ENCODE measurements at places on chromosomes 4 and X. TPM values are rescaled to one million over a fixed set of nuclear protein-coding genes. Genes with fewer than 3 reads are reported as not detected.

DNA sequence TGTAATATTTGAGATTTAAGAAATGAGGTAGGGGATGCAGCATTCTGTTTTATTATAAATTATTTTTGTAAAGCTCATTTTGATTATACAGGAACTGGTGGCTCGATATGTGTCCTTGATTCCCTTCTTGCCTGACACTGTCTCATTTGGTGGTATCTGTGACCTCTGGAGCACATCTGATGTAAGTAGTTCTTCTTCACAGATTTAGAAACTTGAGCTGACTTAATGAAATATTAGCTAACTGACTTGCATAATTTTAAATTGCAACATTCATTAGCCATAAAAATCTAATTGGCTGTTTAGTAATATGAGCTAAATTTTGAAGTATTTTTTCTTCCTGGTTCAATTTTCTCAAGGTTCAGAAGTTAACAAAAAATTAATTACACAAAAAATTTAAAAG is 69.1 kb downstream of the FBXL5 start:
- H3K4me3 ChIP-seq: no peak overlapping the region
- DNase-seq: no peak
- peak overlapping the region; percentile 17 for H3K27ac ChIP-seq
- no peaks in the 10 kb centered on the region for H3K27me3 ChIP-seq

- H3K4me1 ChIP-seq: no peaks in the 10 kb centered on the region
- H3K4me3 ChIP-seq: no peak overlapping the region
- DNase-seq: no peak
- no peak overlapping the region for H3K27ac ChIP-seq
- H3K36me3 ChIP-seq: no peaks in the 10 kb centered on the region
These were observed 102.9 kb downstream of the KCNIP4 start for GRCh38 chr4:21845663-21846062.

DNA sequence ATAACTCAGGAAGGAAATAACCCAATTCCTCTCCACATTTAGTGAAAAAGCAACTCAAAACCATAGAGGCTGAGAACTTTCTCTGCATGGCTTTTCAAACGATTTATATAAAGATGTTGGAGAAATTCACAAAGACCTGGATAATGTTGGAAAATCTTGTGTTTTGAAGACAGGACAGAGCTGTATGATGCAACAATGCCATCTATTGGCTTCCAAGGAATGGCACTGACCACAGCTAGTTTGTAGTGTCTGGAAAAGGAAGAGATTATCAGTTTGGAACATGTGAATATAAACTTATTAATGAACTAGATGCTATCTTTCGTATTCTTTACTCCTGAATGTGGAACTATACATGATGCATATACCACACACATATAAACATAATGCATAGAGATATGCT is 503.6 kb downstream of the IL1RAPL1 start:
- no peaks in the 10 kb centered on the region for H3K4me1 ChIP-seq
- H3K4me3 ChIP-seq: no peak overlapping the region
- no peak for DNase-seq
- H3K27ac ChIP-seq: no peak overlapping the region
- no peaks in the 10 kb centered on the region for H3K36me3 ChIP-seq

GRCh38 chr4:10576236-10576635 is 108.3 kb downstream of the CLNK start:
- H3K4me1 ChIP-seq: peaks cover 7% of the 10 kb centered on the region
- no peaks in the 10 kb centered on the region for H3K27me3 ChIP-seq
- no peak for DNase-seq
- no peaks in the 10 kb centered on the region for H3K36me3 ChIP-seq
- no peak overlapping the region for H3K27ac ChIP-seq
- no peak overlapping the region for H3K4me3 ChIP-seq

DNA sequence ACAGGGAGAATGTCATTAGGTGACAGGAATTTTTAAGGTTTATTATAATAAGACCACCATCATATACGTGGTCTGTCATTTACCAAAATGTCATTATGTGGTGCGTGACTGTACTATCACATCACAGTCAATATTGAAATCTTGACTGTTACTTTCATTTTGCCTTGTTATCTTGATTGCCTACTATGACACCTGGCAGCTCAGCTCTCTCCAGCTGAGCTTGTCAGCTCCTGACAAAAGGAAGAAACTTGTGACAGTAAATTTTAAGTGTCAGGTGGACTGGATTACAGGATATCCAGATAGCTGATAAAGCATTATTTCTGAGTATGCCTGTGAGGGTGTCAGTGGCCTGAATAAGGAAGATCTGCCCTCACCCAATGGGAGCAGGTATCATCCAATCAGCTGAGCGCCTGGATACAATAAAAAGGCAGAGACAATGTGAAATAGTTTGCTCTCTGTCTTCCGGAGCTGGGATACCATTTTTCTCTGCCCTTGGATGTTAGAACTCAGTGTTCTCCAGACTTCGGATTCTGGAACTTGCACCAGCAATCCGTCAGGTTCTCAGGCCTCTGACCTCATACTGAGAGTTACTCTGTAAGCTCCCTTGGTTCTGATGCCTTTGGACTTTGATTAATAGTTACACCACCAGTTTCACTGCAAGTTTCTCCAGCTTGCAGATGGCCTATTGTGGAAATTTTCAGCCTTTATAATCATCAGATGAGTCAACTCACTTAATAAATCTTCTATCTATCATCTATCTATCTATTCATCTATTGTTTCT is 1454.7 kb upstream of the IGFBP7 start:
- H3K27me3 ChIP-seq: no peaks in the 10 kb centered on the region
- no peak for DNase-seq
- no peaks in the 10 kb centered on the region for H3K4me1 ChIP-seq
- H3K27ac ChIP-seq: no peak overlapping the region
- no peaks in the 10 kb centered on the region for H3K36me3 ChIP-seq
- H3K4me3 ChIP-seq: no peak overlapping the region

GRCh38 chr4:181030961-181031360 is 1212.2 kb upstream of the TENM3 start:
- no peaks in the 10 kb centered on the region for H3K27me3 ChIP-seq
- no peak overlapping the region for H3K27ac ChIP-seq
- H3K4me3 ChIP-seq: no peak overlapping the region
- H3K4me1 ChIP-seq: no peaks in the 10 kb centered on the region
- H3K36me3 ChIP-seq: no peaks in the 10 kb centered on the region

The EMCN gene
- 26.0 TPM for total RNA-seq

The GABRG1 gene
- 0.59 TPM for total RNA-seq

The SRPK3 gene
- 0.98 TPM for total RNA-seq

The ADAMTS3 gene
- 3.0 TPM for total RNA-seq

The TEX11 gene
- not detected for total RNA-seq

Measured in tibial nerve (tissue), 4 donors.